ENCODE measurements at places on chromosomes 6 and 20.

GRCh38 chr6:22366214-22366613 is 69.4 kb upstream of the PRL start:
- no peaks in the 10 kb centered on the region for H3K36me3 ChIP-seq
- DNase-seq = no peak
- no peaks in the 10 kb centered on the region for H3K4me1 ChIP-seq
- no peak overlapping the region for H3K4me3 ChIP-seq

- DNase-seq = no peak
- H3K4me3 ChIP-seq = no peak overlapping the region
- H3K36me3 ChIP-seq = no peaks in the 10 kb centered on the region
- H3K27ac ChIP-seq = no peak overlapping the region
Observed at GRCh38 chr6:138568997-138569396, 69.7 kb upstream of the NHSL1 start.

- H3K4me1 ChIP-seq = peaks cover 58% of the 10 kb centered on the region
- H3K27me3 ChIP-seq = no peaks in the 10 kb centered on the region
- peak; percentile 51 for DNase-seq
- H3K4me3 ChIP-seq = peak overlapping the region; percentile 88
- peak overlapping the region; percentile 94 for H3K27ac ChIP-seq
Observed at GRCh38 chr6:31401403-31401802, 2.0 kb upstream of the MICA start.

DNA sequence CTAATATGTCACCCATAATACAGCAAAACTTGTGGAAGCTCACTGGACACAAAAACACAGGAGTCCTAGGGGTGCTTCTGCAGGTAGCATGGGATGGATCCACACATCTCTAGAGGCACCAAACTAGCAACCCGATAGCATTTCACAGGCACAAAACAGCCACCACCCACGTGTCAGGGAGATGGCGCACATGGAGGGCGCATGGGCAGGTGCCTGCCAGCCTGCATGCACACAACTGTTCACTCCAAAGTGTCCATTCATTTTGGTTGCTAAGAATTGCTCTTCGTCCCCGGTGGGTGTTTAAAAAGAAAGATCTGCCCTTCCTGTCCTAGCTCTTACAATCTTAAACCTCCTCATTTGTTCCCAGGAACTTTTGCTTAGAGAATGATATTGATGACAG is 171.3 kb downstream of the SYNDIG1 start:
- no peaks in the 10 kb centered on the region for H3K36me3 ChIP-seq
- H3K4me3 ChIP-seq = no peak overlapping the region
- DNase-seq = no peak
- no peak overlapping the region for H3K27ac ChIP-seq
- H3K4me1 ChIP-seq = no peaks in the 10 kb centered on the region

GRCh38 chr6:280775-281468 is 11.4 kb upstream of the DUSP22 start:
- no peaks in the 10 kb centered on the region for H3K4me1 ChIP-seq
- H3K4me3 ChIP-seq = no peak overlapping the region
- DNase-seq = no peak
- peaks cover 19% of the 10 kb centered on the region for H3K27me3 ChIP-seq

GRCh38 chr20:51692806-51693400 is 75.3 kb downstream of the ATP9A start:
- peaks cover 58% of the 10 kb centered on the region for H3K36me3 ChIP-seq
- no peak for DNase-seq
- H3K4me1 ChIP-seq = peaks cover 19% of the 10 kb centered on the region
- H3K27me3 ChIP-seq = no peaks in the 10 kb centered on the region
- no peak overlapping the region for H3K27ac ChIP-seq

- H3K27me3 ChIP-seq = no peaks in the 10 kb centered on the region
- no peak overlapping the region for H3K27ac ChIP-seq
- H3K4me1 ChIP-seq = no peaks in the 10 kb centered on the region
- DNase-seq = no peak
Observed at GRCh38 chr6:1228754-1229191, 83.1 kb upstream of the FOXQ1 start.

DNA sequence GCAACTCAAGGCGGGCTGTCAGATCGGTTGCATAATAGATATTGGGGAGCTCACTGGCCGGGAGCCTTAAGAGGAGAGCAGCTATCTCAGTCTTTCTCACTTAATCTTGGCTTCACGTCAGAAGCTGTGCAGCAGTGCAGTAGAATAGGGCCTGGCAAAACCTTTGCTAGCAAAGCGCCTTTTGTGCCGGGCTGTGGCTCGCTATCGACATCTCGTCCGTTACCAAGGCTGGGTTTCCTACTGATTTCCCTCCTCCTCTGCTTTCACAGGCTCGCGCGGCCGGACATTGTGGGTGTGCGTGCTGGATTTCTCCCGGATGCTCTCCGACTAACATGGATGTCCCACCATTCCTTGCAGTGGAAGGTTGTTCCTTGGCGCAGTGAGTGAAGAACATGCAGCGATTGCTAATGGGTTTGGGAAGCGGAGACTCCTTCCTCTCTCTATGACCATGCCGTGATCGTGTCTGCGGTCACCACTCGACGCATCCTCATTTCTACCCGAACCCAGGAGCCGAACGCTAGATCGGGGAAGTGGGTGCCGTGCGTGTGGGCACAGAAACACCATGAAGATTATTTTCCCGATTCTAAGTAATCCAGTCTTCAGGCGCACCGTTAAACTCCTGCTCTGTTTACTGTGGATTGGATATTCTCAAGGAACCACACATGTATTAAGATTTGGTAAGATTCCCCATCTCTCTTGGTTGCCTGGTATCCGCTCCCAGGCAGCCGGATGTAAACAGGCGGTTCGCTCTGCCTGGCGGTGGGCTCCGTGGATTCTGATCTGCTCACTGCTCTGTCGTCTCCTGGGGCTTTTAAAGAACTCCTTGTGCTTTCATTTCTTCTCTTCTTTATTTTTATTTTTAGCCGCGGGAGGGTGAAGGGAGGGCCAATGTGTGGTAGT is 5.5 kb downstream of the GRIK2 start:
- no peak overlapping the region for H3K27ac ChIP-seq
- H3K27me3 ChIP-seq = no peaks in the 10 kb centered on the region
- DNase-seq = no peak
- H3K36me3 ChIP-seq = no peaks in the 10 kb centered on the region

DNA sequence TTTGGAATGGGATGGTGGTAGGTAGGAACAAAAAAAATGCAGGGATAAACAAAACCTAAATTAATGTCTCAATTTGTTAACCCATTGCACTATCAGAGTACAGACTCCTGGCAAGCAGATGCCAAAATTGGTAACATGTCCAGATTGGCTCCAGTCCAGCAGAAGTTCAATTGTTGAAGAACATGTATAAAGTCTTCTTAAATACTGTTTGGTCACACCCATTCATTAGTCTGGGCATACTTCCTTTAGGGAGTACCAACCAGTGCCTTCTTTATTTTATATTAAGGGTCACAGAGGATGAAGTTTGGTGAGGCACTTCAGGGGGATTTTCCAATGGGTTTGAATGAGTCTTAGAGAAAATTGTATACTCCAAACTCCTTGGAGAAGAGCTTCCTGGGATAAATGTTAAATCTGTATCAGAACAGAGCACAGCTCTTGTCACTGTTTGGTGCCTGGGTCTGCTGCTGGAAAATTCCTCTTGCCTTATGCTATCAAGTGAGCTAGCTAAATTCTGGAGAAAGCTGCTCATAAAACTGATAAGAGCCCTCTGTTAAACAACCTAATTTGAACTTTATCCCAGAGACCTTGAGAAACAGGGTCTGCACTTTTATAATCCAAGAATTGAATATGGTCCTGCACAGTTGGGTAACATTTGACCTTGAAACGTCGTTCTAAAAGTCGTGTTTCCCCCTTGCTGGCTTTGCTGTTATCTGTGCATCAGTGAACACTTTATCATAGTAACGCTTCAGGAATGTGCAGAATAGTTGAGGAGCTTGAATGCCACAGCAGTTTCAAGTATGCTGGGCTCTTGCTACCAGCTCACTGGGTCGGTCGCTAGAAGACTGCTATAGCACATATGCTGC is 334.1 kb upstream of the CITED2 start:
- no peak for DNase-seq
- no peaks in the 10 kb centered on the region for H3K36me3 ChIP-seq
- H3K27ac ChIP-seq = no peak overlapping the region
- H3K4me3 ChIP-seq = no peak overlapping the region
- H3K4me1 ChIP-seq = peaks cover 9% of the 10 kb centered on the region

GRCh38 chr6:113172531-113172966 is 684.6 kb upstream of the MARCKS start:
- DNase-seq = no peak
- no peak overlapping the region for H3K4me3 ChIP-seq
- H3K27me3 ChIP-seq = no peaks in the 10 kb centered on the region
- peaks cover 12% of the 10 kb centered on the region for H3K4me1 ChIP-seq
- no peak overlapping the region for H3K27ac ChIP-seq
- H3K36me3 ChIP-seq = no peaks in the 10 kb centered on the region

GRCh38 chr6:145147559-145147958 is 587.8 kb downstream of the EPM2A start:
- no peak for DNase-seq
- H3K4me1 ChIP-seq = no peaks in the 10 kb centered on the region
- no peaks in the 10 kb centered on the region for H3K27me3 ChIP-seq
- no peaks in the 10 kb centered on the region for H3K36me3 ChIP-seq
- H3K4me3 ChIP-seq = no peak overlapping the region

DNA sequence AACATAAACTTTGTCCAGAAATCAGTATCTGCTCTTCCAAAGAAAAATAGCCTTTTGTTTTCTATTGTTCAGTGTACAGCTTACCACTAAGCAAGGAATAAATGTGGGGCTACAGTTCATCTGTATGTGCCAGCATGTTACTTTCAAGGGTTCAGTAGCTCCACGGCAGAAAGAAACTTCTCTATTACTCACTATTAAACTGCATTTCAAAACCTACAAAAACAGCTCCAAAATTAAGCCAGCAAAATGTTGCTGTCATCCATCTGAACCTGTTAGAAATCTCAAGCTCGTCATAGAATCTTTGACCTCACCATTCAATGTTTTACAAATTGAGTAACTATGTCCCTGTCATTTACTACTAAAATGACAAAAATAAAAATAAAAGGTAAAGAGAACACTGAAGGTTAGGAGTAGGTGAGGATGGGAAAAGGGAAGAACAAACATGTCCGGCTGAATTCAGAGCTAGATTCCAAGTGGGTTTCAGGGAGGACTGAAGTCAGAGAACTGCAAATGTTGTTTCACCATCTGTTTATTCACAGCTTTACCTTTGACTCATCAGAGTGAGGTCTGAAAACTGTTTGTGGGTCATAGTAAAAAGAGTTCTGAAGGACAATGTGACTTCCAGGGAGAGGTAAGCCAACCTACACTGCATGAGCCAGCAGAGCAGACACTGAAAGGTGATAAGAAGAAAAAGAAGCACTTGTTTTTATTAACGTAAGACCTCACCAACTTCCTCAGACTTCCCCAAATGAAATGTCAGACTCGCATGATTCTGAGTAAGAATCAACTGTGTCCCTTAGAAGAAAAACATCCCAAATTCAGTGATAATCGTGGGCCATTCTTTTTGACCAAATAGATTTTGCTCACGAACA is 62.0 kb downstream of the ATXN1 start:
- no peak overlapping the region for H3K4me3 ChIP-seq
- H3K36me3 ChIP-seq = no peaks in the 10 kb centered on the region
- H3K27me3 ChIP-seq = no peaks in the 10 kb centered on the region
- H3K4me1 ChIP-seq = peaks cover 52% of the 10 kb centered on the region

DNA sequence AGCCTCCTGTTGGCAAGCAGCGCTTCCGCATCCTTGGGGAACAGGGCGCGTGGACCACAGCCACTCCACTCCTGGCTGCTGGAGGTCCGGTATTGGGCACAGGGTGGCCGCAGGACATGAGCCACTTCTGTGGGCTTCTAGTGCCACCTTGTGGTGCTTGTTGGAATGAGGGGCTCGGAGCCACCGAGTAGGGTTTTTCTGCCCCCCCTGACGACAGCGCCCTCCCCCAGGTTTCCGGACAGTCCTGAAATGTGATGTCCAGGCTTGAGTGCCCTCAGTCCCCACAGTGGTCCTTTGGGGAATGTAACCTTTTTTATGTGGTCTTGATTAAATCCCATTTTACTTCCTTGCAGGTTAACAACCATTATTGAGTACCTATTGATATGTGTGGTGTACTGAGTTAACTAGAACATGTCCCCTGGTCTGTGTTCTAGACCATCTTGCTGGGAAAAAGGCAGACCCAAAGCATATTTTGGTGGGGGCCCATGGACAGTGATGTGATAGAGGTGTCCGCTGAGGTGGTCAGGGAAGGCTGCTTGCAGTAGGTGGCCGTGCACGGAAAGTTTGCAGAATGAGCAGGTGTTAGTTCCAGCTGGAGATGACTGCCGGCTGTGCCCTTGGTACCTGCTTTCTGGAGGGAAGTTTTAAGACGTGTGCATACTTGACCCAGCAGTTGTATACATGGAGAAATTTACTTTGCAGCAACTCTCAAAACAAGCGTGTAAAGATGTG is 70.0 kb downstream of the PTPN1 start:
- peak; percentile 53 for DNase-seq
- H3K4me3 ChIP-seq = no peak overlapping the region
- H3K36me3 ChIP-seq = peaks cover 52% of the 10 kb centered on the region
- no peaks in the 10 kb centered on the region for H3K27me3 ChIP-seq

GRCh38 chr6:508614-509013 is 117.1 kb downstream of the IRF4 start:
- H3K4me1 ChIP-seq = no peaks in the 10 kb centered on the region
- H3K36me3 ChIP-seq = peaks cover 11% of the 10 kb centered on the region
- no peaks in the 10 kb centered on the region for H3K27me3 ChIP-seq
- H3K4me3 ChIP-seq = no peak overlapping the region
- DNase-seq = no peak
- H3K27ac ChIP-seq = no peak overlapping the region

DNA sequence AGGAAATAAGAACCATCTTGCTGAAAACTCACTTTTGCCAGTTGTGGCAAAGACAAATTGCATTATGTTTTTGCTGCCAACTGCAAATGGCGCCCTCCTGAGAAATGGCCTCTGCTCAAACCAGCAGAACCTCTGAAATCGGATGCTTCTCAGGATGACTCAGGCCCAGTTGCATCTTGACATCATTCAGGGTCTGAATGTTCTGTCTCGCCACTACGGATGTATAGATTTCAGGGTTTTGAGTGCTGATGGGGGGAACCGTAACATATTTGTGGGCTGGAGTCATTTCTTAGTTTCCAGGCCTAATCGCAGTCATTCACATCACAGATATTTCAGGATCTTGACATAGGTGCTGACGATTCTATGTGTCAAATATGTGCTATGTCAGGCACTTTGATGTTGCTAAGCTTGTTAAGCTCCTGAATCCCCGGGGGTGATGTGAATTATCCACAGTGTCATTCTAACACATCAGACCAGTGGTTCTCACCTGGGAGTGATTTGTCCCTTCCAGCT is 207.1 kb downstream of the NFATC2 start:
- H3K4me3 ChIP-seq = no peak overlapping the region
- H3K27me3 ChIP-seq = no peaks in the 10 kb centered on the region
- no peak for DNase-seq
- no peaks in the 10 kb centered on the region for H3K4me1 ChIP-seq

- no peak overlapping the region for H3K4me3 ChIP-seq
- no peak for DNase-seq
- H3K36me3 ChIP-seq = no peaks in the 10 kb centered on the region
- no peaks in the 10 kb centered on the region for H3K27me3 ChIP-seq
- no peak overlapping the region for H3K27ac ChIP-seq
Observed at GRCh38 chr6:127188744-127189143, 70.3 kb downstream of the RSPO3 start.

All from tibial artery (tissue), 4 donors.